ENCODE measurements at places on chromosomes 2 and 18.

DNA sequence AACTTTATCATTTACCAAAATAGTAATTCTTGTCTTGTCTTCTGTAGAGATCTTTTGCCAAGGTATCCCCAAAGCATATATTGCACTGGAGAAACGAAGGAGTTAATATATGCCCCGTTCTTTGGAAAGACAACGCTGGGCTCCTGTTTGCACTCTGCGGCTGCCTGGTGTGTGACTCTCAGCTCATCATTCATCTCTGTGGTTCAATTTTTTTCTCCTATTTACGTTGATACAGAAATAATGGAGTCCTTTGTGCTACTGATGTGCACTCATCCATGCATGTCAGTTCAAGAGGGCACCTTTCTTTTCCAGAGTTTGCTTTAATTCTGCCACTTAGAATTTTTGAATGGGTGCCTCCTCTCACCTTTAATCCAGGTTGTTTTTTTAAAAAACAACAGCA is 655.5 kb downstream of the DCDC2C start:
- DNase-seq, result no peak

DNA sequence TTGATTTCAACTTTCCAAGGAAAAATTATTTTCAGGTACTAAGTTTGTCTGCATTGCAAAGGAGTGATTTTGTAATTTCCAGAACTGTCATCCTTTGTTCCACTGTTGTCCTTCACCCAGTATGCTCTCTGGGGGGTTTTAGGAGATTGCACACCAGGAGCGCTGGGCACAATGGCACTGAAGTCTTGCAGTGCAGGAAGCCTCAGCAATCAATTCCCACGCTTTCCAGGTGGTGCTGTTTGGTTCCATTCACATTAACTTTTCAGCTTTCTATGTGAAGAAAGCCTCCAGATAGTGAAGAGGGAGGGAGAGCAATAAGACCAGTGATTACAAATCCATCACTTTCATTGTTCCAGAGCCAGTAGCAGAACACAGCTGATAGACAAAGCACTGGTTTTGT is 344.0 kb upstream of the VWC2L start:
- no peak for DNase-seq

GRCh38 chr18:21363348-21363747 is 121.3 kb downstream of the GREB1L start:
- no peak for DNase-seq

- no peak for DNase-seq
Observed at GRCh38 chr2:190649798-190650390, 1.0 kb downstream of the NAB1 start.

- DNase-seq, result no peak
Observed at GRCh38 chr18:31487246-31488015, 10.5 kb upstream of the DSG2 start.
